Smooth muscle cell of the coronary artery (primary cell): ENCODE measurements at places on chromosomes 5 and 9. TPM values are rescaled to one million over a fixed set of nuclear protein-coding genes. Genes with fewer than 3 reads are reported as not detected.

Gene F2RL1
- 22.8 and 26.8 TPM in 2 replicates for total RNA-seq

Gene SLC35D2
- 8.1 and 12.8 TPM in 2 replicates for total RNA-seq

Gene PROP1
- not detected in 2 replicates for total RNA-seq

Gene PDE6A
- total RNA-seq: under 0.01 TPM in 1 of 2 replicates, not detected in the other

Gene KCNMB1
- 0.08 TPM in 1 of 2 replicates, not detected in the other for total RNA-seq

Gene CCIN
- total RNA-seq: 2.2 and 5.2 TPM in 2 replicates

Gene LAMC3
- total RNA-seq: 0.12 and 0.30 TPM in 2 replicates

Gene TAF11L5
- total RNA-seq: not detected in 2 replicates

Gene SLC6A19
- total RNA-seq: not detected in 2 replicates

Gene NIM1K
- total RNA-seq: 0.15 and 2.8 TPM in 2 replicates

Gene NUDT12
- total RNA-seq: 7.3 and 10.3 TPM in 2 replicates

Gene ABO
- not detected in 2 replicates for total RNA-seq

Gene GABRP
- not detected in 2 replicates for total RNA-seq

Gene CARD9
- total RNA-seq: 0.53 and 0.59 TPM in 2 replicates

Gene SLC6A18
- not detected in 2 replicates for total RNA-seq

Gene RNF208
- not detected in 2 replicates for total RNA-seq

Gene AP3S1
- 61.5 and 88.2 TPM in 2 replicates for total RNA-seq

Gene UNC13B
- 20.8 and 22.3 TPM in 2 replicates for total RNA-seq

Gene SLC34A1
- total RNA-seq: not detected in 2 replicates

Gene KCNV2
- total RNA-seq: not detected in 2 replicates

Gene FRMD3
- 0.94 and 5.3 TPM in 2 replicates for total RNA-seq

Gene NMUR2
- total RNA-seq: not detected in 2 replicates

Gene CERCAM
- 69.0 and 73.4 TPM in 2 replicates for total RNA-seq

Gene ADAMTS2
- total RNA-seq: 67.2 and 67.6 TPM in 2 replicates

Gene PCDHA9
- under 0.01 and 0.23 TPM in 2 replicates for total RNA-seq

Gene CKMT2
- 2.5 and 12.8 TPM in 2 replicates for total RNA-seq

Gene PCDHB6
- 0.08 TPM in 1 of 2 replicates, not detected in the other for total RNA-seq

Gene BTNL3
- not detected in 2 replicates for total RNA-seq

Gene COL23A1
- total RNA-seq: under 0.01 and 0.08 TPM in 2 replicates

Gene CA9
- total RNA-seq: 0.98 TPM in 1 of 2 replicates, not detected in the other

Gene NR2F1
- 11.7 and 14.7 TPM in 2 replicates for total RNA-seq

Gene TPRN
- total RNA-seq: 1.5 and 4.6 TPM in 2 replicates

Gene ALDH7A1
- 43.2 and 49.5 TPM in 2 replicates for total RNA-seq

Gene FAM221B
- total RNA-seq: not detected in 2 replicates

Gene EIF4E1B
- not detected in 2 replicates for total RNA-seq

Gene IL33
- 64.8 and 186 TPM in 2 replicates for total RNA-seq

Gene CDH10
- 0.70 and 3.8 TPM in 2 replicates for total RNA-seq

Gene TICAM2
- 0.94 and 1.4 TPM in 2 replicates for total RNA-seq

Gene LCN9
- total RNA-seq: not detected in 2 replicates

Gene PLEKHG4B
- under 0.01 TPM in 1 of 2 replicates, not detected in the other for total RNA-seq

Gene GFM2
- 21.9 and 40.7 TPM in 2 replicates for total RNA-seq

Gene SHISAL2B
- total RNA-seq: not detected in 2 replicates

Gene AHRR
- total RNA-seq: 7.6 and 10.7 TPM in 2 replicates

Gene ARHGEF39
- total RNA-seq: 0.53 TPM in 1 of 2 replicates, not detected in the other

Gene C5orf52
- total RNA-seq: not detected in 2 replicates

Gene GFI1B
- 0.60 TPM in 1 of 2 replicates, not detected in the other for total RNA-seq

Gene HNRNPK
- 275 and 533 TPM in 2 replicates for total RNA-seq

Gene RANBP17
- 2.7 and 6.2 TPM in 2 replicates for total RNA-seq

Gene CARTPT
- total RNA-seq: not detected in 2 replicates

Gene STK10
- 12.1 and 17.3 TPM in 2 replicates for total RNA-seq

Gene CCDC187
- under 0.01 TPM in 1 of 2 replicates, not detected in the other for total RNA-seq

Gene SMIM33
- not detected in 2 replicates for total RNA-seq

Gene MATR3
- total RNA-seq: 166 and 196 TPM in 2 replicates

Gene FGD3
- not detected in 2 replicates for total RNA-seq

Gene GOLPH3
- total RNA-seq: 69.6 and 70.9 TPM in 2 replicates

Gene HAPLN1
- under 0.01 and 75.5 TPM in 2 replicates for total RNA-seq

Gene ODF2
- 41.1 and 44.3 TPM in 2 replicates for total RNA-seq

Gene DNM1
- 4.4 and 70.0 TPM in 2 replicates for total RNA-seq
